ENCODE measurements at places on chromosomes 1 and 21. TPM values are rescaled to one million over a fixed set of nuclear protein-coding genes. Genes with fewer than 3 reads are reported as not detected.

- no peak for DNase-seq
Observed at GRCh38 chr1:176187001-176187400, 20.1 kb downstream of the COP1 start.

GRCh38 chr1:180309338-180309737, 79.3 kb downstream of the LHX4 start:
- DNase-seq: no peak

- peak; percentile 55 for DNase-seq
Observed at GRCh38 chr1:22592919-22593790, 29.9 kb downstream of the EPHA8 start.

DNA sequence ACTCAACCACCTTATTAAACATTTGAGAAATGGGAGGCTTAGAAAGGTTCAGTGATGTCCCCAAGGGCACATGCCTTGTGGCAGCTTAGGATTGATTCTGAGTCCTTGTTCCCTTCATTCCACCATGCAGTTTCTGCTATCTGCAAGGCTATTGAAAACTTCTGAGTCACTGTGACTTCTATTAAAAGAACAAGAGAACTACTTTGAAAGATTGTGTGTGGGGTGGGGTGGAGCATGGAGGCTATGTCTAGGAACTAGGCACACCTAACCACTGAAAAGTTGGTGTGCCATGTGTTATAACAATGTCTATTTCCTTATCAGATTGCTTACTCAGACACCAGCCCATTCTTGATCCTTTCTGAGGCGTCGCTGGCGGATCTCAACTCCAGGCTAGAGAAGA, 10.8 kb downstream of the MTARC1 start:
- DNase-seq: no peak

DNA sequence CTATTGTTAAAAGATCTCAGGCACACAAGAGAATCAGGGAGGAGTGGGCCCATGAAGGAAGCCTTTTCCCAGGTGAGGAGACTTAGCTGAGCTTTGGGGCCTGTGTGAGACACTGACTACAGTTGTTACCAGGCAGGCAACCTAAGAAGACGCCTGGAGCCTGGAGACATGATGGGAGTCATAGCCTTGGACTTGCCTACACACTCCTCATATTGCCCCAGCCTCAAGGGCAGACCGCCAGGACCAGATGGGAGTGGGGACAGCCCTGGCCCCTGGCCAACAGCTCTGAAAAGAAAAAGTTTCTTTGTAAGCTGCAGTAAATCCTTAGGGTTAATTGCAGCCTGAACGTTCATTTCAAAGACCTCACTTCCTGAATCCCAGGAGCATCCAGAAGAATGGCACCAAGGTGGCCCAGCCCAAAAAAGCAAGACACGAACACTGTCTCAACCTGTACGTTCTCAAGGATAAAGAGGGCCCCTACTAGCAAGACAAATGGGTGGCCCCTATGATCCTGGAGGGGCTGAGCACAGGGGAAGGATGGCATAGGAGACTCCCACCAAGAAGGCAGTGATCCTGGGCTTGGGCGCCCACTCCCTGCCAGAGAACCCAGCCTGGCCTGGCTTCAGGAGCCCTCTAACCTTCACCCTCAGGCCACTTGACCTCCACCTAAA, 33.2 kb upstream of the BTG2 start:
- no peak for DNase-seq

DNA sequence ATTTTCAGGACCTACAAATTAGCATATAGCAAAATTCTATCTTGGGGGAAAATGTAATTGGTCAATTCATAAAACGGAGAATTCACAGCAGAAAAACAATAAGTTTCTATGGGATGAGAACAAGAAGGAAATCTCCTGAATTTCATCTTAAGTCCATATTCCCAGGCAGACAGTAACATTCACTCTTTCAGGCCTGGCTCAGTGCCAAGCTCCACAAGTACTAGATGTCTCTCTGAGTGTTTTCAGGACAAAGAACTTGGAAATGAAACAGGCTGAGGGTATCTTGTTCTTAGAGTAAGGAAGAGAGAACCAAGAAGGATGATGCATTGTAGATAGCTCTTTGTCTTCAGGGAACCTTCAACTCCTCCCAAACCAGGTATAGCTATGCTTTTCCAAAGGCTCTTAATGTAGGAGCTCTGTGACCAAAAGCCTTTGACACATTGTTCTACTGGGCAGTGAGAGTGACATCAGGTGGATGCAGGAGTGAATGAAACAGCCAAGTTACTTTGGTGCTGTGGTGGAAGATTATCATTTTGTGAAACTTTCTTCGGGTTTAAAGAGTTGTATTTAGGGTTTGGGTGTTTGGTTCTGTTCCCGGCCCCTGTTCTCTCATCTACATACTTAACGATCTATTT, 298.3 kb downstream of the GPATCH2 start:
- DNase-seq: no peak

DNA sequence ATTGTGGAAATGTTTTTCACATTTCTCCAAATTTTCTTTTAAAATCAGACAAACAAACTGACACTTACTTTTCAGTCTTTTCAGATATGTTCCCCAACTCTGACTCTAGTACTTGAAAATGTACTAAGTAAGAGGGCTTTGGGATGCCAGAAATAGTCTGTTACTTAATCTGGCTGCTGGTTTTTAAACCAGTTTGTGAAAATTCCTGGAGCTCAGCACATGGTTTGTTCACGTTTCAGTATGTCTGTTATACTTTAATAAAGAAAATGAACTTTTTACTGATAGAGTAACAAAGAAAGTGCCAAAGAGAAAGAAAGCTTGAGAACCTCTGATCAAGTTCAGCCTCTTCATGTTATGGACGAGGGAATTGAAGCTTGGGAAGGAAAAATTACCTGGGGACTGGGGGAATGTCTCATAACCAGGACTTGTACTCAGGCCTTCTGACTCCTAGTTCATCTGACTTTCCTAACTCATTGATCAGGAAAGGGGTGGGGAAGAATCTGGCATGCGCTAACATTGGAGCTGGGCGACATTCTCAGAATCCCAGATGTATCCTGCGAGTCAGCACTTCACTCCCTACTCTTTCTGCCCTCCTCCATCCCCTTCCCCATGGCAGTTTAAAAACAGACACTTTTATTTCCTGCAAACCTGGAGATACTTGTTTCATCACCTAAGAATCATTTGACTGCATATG, 30.8 kb upstream of the DNAJC6 start:
- DNase-seq: no peak

DNA sequence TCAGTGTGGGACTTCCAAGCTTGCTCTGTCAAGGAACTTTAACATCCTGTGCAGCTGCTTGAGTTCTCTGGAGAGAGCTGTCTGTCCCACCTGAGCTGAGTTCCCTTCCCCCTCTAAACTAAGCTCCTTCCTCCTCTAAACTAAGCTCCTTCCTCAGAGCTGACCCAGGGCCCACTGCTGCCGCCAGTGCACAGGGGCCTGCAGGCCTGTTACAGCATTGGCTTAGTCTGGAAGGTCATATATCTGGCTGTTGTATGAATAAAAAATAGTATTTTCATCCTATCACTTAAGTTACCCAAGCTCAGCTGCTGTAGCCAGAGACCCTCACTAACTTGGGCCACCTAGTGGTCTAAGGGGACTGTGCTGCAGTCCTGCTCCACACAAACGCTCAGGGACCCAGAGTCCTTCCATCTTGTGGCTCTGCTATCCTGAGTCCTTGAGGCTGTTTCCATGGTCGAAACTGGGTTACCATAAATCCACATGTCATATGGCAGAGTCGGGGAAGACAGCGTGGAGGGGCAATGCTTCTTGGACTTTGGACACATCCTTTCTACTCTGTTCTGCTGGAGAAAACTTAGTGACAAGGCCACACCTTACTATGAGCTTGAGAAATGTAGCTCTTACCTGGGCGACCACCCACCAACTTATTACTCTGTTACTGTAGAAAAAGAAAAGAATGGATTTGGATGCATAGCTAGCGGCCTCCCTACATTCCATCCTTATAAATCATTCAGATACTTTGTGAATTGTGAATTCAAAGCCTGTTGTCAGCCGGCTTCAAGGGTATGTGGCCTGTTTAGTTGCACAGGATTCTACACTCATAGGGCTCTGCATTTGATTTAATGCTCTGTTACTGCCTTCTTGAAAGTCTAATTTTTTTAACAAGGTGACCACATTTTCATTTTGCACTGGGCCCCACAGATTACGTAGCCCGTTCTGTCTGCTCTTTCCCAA, 71.4 kb upstream of the GCLM start:
- DNase-seq: no peak

GRCh38 chr1:182611787-182612186, 7.6 kb upstream of the RGS16 start:
- no peak for DNase-seq

DNA sequence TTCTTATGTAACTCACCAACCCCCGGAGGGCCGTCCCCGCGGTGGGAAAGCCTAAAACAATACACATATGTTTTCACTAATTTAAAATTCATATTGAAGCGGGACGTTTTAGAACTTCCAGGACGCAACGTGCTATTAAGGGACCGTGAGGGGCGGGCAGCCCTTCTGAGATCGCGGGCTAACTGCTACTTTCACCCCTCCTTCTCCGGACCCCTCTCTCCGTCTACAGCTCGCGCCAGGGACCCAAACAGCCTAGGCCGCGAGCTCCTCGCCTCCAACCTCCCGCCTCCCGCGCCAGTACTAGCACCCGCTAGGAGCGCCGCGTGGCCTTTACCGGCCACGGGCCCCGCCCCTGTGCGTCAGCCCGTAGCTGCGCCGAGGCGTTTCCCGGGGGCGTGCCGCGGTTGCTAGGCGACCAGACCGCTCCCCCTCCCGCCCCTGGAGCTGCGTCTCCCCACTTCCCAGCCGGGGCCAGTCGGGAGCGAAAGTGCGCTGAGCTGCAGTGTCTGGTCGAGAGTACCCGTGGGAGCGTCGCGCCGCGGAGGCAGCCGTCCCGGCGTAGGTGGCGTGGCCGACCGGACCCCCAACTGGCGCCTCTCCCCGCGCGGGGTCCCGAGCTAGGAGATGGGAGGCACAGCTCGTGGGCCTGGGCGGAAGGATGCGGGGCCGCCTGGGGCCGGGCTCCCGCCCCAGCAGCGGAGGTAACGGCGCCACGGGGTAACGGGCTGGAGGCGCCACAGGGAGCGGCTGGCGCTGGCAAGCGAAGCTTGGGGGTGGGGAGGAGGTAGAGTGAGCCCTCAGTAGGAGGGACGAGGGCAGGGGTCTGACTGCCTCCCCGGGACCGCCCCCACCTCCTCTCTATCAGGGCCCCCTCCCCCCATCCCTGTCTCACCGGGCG, at the start of gene DYRK3:
TSS of gene DYRK3 (plus strand) at position 457 of the 898 bp plus-strand sequence. CDS start at position 625, 168 bp downstream.
- DNase-seq: peak; percentile 83

DNA sequence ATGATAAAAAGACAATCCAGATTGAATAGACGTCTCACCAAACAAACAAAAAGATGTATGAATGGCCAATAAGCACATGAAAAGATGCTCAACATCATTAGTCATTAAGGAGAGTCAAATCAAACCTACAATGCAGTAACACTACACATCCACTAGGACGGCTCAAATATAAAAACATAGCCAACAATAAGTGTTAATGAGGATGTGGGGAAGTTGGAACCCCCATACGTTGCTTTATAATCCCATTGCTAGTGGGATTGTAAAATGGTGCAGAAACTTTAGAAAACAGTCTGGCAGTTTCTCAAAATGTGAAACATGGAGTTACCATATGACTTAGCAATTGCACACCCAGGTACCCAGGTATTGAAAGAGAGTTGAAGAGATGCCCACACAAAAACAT, 14.7 kb upstream of the IL24 start:
- DNase-seq: no peak

GRCh38 chr1:204524986-204525385, 8.8 kb downstream of the MDM4 start:
- DNase-seq: no peak

DNA sequence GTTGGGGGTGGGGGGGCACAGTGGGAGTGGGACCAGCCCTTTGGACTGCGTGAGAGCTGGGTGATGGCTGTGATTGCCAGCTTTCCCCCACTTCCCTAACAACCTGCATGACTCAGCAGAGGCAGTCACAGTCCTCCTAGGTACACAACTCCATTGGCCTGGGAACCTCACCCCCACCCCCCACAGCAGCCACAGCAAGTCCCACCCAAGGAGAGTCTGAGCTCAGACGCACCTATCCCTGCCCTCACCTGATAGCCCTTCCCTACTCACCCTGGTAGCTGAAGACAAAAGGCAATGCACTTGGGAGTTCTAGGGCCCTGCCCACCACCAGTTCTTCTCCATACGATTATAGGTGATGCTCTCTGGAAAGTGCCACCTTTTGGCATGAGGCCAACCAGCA, 188.9 kb downstream of the ZNF648 start:
- no peak for DNase-seq

DNA sequence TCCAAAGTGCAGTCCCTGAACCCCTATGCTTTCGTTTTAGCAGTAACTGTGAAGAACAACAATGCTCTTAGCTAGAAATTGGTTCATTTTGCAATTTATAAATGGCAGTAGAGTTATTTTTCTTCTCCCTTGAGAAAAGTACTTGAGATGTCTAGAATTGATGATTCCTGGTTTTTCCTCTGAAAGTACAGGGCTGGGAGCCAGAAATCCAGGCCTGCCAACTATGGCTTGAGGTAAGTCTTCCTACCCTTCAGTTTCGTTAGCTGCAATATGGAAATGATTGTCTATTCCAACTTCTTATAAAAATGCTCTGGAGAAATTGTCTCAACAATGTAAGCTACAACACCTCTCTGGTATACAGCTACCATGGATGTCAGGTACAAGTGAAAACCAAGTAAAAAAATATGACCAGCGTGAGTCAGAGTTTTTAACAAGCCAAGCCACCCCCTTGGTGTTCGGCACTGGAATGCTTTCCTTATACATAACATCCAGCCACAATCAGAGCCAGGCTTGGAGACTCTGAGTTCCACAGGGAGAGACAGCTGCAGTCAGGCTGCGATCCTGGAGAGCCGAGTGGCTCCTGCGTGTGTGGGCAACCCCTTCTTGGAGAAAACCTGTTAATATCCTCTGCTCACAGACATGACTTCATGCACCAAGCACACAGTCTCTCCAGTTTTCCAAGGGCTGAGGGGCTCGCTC, 22.0 kb downstream of the TSPAN2 start:
- DNase-seq: no peak

DNA sequence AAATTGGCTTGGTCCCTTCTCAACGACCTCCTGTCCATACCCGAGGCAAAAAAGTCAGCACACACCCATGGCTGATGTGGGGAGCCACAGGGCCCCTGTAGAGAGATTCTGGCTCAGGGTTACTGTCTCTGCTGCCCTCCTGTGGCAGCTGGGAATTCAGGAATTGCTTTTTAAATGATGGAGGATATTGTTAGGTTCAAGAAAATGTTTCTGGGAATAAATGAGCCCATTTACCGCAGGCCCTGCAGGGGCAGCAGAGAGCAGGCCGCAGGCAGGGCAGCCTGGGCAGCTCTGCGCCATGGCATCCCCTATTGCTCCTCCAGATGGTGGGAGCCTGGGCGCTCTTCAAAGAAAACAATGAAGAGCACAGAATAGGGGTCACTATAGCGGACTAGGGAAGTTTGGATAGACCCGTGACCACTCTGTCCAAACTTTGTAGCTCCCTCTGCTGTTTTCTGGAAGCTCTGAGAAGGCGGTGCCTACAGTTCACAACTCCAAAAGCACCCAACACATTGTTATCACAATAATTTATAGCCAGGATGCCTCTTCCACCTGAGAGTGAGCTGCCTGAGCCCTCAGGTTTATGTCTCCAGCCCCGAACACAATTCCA, 201.1 kb downstream of the BACH1 start:
- no peak for DNase-seq

SFN gene
- total RNA-seq: 0.47 TPM

NOS1AP gene
- not detected for total RNA-seq

EFNA3 gene
- total RNA-seq: 0.88 TPM

MTARC2 gene
- total RNA-seq: not detected

Data from naive thymus-derived CD8-positive, alpha-beta T cell (primary cell).